ENCODE measurements at places on chromosomes 7 and 10.

DNA sequence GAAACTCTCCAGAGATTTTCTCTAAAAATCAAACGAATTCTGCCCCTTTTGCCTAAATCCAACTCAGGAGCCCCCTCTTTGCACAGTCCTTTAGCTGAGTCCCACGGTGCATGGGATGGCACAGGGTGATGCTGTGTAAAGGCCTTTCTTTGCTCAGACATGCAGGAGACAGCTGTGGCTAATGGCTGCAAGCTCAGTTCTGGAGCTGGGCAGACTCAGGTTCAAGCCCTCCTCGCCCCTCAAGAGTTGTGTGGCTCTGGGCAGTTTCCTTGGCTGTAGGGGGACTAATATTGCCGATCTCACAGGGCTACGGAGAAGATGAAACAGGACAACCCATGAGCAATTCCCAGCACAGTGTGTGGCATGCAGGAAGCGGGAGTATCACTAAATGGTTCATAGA is 42.6 kb downstream of the CLEC2L start:
- ATAC-seq, result no peak

- no peak for ATAC-seq
Measured at GRCh38 chr10:90732581-90732980, 125.3 kb downstream of the HTR7 start.

DNA sequence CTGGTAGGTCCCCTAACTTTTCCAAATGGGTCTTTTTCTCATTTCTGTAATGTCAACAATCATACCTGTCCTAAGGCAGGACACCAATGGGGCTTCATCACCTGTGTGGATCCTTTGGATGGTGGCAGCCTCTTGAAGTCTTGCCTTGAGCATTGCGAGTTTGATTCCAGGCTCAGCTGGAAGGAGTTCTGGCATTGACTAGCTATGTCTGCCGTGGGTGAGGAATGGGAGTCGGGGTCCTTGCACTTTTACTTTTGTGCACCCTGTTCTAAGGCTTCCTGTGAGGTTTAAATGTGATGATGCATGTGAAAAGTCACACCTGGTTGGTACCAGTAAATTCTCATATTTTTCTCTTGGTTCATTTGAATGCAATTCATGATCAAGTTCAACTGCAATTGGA is 55.9 kb upstream of the CTBP2 start:
- ATAC-seq, result no peak

GRCh38 chr10:100531761-100532160 is 2.1 kb upstream of the NDUFB8 start:
- ATAC-seq, result no peak

GRCh38 chr10:97723001-97723400 is 9.5 kb downstream of the MARVELD1 start:
- no peak for ATAC-seq

DNA sequence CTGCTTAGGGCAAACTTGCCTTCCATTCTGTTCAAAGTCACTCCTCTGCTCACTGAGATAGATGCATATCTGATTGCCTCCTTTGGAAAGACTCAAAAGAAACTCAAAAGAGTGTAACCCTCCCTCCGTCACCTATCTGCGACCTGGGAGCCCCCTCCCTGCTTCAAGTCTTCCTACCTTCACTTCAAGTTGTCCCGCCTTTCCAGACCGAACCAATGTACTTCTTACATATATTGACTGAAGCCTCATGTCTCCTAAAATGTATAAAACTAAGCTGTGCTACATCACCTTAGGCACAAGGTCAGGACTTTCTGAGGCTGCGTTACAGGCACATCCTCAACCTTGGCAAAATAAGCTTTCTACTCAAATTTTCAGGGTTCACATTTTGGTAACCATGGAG is 77.4 kb upstream of the C1GALT1 start:
- no peak for ATAC-seq

DNA sequence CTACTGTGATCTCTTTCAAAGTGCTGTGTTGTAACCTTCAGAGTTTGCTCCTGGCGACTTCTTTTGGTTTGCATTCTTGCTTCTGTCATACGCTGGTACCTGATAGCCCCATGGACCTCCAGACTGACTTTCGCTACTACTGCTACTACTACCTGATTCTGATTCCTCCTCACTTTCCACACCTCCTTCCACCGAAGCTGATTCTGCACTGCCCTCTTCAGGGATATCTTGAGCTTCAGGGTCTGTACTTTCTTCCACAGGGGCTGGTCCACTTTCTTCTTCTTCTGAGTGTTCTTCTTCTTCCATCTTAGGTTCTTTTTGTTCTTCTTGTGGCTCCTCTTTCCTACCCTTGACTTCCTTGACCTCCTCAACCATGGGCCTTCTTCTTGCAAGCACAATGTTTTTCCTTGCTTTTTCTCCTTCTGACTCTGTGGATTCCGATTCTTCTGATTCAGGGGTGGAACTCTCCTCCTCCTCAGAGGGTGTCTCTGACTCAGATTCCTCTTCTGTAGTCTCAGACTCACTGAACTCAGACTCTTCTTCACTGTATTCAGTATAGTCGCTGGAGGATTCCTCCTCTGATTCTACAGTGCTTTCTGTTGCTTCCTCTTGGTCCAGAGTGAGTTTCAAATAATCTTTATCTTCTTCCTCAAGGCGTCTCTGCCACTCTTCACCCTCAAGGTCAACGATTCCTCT is 992.2 kb downstream of the PCDH15 start:
- ATAC-seq, result no peak

DNA sequence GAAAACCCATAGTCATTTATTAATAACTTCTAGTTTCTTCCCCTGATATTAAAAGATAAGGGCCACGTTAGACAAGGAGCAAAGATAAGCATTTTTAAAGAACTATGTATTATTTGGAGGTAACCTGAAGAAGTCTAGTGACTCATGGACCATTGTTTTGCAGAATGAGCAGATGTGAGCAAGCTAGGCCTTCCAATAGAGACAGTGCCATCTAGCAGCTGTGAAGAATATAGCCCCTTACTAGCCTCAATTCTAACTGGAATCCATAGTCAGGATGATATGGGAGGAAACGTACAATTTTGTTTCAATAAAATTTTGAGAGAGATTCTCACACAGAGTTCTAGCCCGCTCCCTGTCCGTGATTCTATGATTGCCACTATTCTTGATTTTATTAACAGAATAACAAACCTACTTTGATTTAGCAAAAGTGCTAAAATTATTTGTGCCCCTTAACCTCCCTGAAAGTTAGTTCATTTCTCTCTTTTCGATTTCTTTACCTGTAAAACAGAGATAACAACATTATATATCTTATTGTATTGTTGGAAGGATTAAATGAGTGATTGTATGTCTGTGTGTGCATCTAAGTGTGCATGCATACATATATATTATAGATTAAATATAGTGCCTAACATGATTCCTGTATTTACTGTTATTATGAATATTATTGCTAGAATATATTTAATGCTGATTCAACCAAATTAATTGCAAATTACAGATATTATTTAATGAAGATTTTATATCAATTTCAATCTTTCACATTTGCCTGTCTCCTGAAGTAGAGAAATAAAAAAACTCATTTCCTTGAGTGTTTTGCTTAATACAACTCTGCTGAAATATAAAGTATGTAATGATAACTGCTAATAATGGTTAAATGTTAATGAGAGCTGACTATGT is 22.7 kb downstream of the FAM237B start:
- peak; percentile 100 for ATAC-seq

DNA sequence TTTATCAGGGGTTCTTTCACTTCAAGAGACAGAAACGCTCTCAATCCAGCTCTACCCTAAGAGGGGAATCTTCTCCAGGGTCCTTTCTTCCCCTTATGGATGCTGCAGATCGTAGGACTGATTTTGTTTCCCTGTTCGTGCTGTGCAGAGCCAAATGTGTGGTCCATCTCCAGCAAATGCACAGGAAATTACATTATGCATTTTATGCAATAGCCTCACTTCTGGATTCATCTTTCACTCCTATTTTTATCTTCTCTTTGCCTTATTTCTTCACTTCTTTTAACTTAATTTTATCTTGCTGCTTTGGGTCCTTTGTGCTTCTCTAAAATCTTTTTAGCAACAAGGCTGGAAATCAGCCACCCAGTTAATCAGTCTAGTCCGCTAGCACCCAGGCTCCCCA is 184.5 kb upstream of the INHBA start:
- peak; percentile 8 for ATAC-seq

DNA sequence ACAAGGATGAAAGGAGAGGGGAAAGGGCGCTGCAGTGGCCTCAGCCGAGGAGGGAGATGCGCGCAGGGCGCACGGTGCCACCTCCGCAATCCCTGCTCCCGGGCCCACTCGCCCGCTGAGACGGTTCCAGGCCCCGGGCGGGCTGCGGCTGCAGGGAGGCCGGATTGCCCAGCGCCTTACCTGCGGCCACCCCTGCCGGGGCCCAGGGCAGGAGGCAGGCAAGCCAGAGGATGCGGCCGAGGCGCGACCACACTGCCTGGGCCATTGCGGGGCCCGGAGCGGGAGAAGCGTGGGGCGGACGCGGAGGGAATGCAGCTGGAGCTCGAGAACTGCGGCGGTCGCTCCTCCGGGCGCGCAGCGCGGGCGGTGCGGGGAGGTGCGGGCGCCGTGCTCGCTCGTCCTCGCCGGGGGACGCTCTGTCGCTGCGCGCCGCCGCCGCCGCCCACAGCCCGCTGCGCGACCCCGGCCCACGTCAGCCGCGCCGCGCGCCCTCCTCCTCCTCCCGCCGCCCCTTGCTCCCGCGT is at the start of gene TMEM130:
TMEM130 (minus strand) TSS at position 418 of the 524 bp plus-strand sequence; CDS start at position 265, 153 bp downstream.
- ATAC-seq, result peak; percentile 35

GRCh38 chr10:28996947-28997551 is 291.8 kb upstream of the LYZL1 start:
- ATAC-seq, result no peak

DNA sequence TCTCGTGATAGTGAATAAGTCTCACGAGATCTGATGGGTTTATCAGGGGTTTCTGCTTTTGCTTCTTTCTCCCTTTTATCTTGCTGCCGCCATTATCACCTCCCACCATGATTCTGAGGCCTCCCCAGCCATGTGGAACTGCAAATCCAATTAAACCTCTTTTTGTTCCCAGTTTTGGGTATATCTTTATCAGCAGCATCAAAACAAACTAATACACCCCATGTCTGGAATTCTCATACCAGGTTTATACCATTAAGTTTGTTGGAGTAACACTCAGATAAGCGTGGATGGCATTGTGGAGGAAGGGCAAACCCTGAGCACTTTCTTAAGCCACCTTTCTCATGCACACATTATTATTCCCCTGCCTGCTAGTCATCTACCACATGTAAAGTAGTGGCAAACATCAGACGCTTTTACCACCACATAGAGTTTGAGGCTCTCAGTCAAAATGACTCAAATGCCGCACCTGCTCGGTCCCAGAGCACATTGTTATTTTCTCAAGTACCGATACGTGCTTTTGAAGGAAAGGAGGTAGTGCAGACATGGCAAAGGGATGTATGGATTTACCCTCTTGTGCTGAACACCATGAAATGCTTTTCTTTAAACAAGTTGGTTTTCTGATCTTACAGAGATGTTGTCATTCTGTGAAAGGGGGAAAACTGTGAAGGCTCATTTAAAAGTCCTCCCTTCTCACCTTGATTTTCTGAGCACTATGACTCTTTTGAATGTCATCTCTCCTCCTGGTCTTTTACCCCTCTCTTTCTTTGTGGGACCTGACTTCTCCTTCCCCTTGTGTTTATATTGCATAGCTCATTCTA is 429.7 kb downstream of the EXOC4 start:
- no peak for ATAC-seq

- ATAC-seq, result no peak
Measured at GRCh38 chr7:92319243-92319642, 73.5 kb downstream of the ANKIB1 start.

- no peak for ATAC-seq
Measured at GRCh38 chr7:97819161-97819560, 53.0 kb downstream of the ASNS start.

- ATAC-seq, result no peak
Measured at GRCh38 chr10:121409466-121410104, 188.7 kb downstream of the FGFR2 start.

DNA sequence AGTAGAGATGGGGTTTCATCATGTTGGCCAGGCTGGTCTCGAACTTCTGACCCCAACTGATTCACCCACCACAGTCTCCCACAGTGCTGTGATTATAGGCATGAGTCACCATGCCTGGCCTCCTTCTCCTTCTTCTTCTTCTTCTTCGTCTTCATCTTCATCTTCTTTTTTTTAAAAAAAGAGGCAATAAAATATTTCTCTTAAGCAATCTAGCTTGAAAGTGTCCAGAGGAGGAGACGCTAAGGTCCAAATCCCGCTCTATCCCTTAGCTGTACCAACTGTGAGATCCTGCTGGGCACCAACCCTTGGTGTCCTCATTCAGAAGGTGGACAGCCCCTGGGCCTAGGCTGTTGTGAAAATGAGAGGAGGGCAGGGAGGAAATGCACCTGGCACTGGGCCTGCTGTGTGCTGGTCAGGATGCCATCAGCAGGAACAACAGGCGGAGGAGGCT is 13.9 kb upstream of the PSAP start:
- ATAC-seq, result no peak

GRCh38 chr10:28684986-28685580 is 7.8 kb downstream of the BAMBI start:
- ATAC-seq, result no peak

DNA sequence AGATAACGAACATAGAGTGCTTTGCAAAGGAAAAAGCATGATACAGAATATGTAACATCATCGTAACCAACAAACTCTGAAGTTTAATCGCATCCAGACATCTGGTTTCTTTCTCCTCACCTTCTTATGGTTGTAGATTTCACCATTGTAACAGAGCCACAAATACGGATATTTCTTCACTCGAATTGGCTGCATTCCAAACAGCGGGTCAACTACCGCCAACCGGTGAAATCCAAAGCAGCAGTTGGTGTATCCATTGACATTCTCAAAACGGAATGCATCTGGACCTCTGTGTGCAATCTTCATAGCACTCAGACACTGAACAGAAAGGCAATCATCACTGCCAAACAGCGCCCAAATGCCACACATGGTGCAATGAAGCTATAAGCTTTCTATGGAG is 3.4 kb downstream of the ASNS start:
- ATAC-seq, result no peak

DNA sequence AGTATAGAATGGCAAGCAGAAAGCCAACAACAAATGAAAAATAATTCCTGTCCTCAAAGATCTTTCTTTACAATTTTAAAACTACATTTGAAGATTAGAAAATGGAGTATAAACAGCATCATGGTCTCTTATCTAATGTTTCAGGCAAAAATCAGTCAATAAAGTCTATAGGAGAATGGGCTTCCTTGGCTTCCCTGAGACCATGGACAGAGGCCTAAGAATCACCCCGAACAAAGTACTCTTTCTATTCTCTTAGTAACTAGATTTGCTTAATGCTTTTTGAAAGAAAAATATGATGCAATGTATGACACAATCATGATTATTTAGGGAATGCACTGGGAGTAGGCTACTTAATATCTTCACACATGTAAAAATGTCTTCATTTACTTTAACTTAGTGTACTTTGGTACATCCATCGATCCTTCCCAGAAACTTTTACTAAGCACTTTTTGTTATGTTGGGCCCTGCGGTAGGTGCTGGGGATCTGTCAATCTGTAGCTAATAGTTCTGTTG is 17.3 kb downstream of the GRM3 start:
- no peak for ATAC-seq

All from SK-N-SH treated with all-trans-retinoic acid at 6 μM for 48 hours (cell line).